NCI-H2029 (cell line): ENCODE measurements at places on chromosomes 12 and 14.

GRCh38 chr14:99125616-99126431 lies 146.2 kb downstream of the BCL11B start:
- DNase-seq: no peak

- no peak for DNase-seq
Measured at GRCh38 chr12:7264538-7264937, 39.3 kb upstream of the ACSM4 start.

DNA sequence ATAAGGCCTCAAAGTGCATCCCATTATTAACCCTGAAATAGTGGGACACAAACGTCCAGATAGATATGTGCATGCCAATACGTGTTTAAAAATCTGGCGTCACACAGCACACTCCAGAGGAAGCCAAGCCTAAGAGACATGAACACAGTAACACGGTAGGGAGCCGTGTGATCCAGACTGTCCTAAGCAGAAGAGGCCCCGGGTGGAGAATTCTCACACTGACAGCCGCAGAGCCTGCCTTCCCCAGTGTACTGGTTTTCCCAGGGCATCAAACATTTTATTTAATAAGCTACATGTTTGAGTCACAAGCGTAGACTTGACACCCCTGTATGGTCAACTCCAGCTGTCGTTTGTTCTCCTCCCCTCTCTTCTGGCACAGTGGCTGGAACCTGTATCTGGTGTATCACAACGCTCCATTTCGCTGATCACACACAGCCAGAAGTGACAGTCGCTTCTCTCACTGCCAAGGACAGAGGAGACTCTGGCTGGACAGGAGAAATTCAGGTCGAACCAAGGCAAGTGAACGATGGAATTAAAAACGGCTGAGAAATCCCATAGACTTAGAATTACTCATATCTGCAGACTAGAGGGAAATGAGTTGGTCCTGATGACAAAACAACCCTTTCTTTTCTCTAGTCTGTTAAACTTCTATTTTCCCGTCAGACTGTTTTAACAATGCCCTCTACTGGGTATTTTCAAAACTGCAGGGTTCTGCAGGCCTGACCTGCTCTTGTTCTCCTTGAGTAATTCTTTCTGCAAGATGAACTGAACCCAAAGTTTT lies 359.9 kb downstream of the RGS6 start:
- no peak for DNase-seq

GRCh38 chr12:77788231-77789168 lies 42.2 kb upstream of the NAV3 start:
- no peak for DNase-seq

DNA sequence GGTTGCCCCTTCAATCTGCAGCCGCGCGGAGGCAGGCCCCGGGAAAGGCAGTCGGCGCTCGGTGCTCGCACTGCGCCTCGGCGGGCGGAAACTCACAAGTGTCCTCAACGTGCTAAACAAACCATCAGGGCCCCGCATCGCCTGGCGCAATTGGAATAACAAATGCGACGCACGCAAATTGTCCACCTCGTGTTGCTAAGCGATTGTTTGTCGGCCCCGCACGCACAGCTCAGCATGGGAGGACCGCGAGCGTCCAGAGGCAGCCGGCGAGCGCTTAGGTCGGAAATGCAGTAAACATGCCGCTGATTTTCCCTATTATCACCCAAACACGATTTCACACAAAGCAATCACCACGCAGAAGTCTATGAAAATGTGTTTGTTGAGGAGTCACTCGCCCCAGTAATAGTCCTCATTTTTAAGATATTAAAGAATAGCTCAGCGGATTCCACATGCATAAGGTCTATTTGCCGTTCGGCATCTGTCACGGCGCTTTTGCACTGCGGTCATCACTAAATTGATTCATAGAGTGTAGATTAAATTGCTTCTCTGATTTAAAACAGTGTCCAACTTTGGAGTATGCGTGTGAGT lies 3.2 kb upstream of the GSC start:
- no peak for DNase-seq

DNA sequence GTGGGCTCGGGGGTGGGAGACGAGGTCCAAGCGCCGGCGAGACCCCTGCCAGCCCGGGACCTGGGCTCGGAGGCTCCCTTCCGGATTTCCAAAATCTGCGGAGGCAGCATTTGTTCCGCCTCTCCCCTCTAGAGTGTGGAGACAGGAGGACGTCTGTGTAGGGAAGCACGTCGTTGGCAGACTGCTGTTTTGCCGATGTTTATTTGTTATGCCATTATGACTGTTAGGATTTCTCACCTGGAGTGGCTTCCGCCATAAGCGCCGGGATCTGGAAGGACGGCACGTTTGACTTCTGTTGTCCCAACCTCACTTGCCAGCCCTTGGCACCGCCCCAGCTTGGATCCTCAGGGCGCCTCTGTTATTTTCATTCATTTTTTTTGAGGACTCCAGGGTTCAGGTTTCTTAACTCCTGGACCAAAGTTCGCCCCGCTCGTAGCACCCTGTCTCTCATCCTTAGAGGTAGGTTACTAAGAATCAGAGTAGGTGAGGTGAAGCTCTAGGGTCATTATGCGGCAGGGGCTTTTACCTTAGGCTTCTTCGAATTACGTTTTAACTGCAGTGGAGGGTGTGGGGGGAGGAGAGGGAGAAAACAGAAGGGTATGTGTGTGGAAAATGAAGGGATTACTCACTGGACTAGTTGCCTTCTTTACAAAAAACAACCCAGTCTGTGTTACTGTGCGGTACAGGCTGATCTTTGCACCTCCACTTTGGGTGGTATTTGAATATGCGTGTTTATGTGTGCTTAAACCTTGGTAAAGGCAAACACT lies 547 bp upstream of the PYGL start:
- DNase-seq: peak; percentile 74

DNA sequence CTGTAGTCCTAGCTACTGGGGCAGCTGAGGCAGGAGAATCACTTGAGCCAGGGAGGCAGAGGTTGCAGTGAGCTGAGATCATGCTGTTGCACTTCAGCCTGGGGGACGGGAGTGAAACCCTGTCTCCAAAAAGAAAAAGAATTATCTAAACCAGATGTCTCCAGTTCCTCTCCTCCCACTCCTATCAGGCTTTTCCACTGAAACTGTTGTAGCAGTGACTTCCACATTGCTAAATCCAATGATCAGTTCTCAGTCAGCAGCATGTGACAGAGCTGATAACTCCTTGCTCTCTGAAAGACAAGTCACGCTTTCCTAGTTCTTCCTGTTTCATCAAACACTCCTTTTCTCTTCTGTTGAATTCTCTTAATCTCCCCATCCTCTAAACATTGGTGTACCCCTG lies 8.6 kb downstream of the SLC38A6 start:
- DNase-seq: no peak

DNA sequence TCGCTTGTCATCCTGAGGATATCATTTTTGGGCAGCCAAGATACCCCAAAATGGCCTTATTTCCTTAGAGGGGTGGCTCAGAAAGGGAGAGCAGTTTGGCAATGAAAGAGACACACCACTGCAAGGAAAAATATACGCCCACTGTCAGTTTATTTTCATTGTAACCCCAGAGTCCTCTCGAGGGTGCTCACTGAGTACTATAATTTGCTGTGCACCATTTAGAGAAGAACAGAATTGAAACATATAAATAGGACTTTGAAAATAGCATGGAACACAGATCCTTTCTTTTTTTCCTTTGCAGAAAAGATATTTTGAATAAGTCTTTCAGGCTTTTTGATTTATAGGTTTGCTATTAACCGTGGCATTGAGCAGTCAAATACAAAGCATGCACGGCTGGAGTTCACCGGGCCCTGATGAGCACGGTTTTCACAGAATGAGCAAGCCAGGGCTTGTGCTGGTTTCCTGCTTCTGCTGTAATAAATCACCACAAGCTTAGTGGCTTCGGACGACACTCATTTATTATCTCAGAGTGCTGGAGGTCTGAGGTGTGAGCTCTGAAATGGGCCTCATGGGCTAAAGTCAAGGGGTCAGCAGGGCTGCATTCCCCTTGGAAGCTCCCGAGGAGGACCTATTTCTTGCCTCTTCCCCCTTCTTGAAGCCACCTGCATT lies 152.3 kb downstream of the ZNF664 start:
- DNase-seq: no peak

- peak; percentile 35 for DNase-seq
Measured at GRCh38 chr14:24243336-24243836, 963 bp upstream of the TINF2 start.

- no peak for DNase-seq
Measured at GRCh38 chr12:123251403-123252076, 18.3 kb downstream of the MTRFR start.

DNA sequence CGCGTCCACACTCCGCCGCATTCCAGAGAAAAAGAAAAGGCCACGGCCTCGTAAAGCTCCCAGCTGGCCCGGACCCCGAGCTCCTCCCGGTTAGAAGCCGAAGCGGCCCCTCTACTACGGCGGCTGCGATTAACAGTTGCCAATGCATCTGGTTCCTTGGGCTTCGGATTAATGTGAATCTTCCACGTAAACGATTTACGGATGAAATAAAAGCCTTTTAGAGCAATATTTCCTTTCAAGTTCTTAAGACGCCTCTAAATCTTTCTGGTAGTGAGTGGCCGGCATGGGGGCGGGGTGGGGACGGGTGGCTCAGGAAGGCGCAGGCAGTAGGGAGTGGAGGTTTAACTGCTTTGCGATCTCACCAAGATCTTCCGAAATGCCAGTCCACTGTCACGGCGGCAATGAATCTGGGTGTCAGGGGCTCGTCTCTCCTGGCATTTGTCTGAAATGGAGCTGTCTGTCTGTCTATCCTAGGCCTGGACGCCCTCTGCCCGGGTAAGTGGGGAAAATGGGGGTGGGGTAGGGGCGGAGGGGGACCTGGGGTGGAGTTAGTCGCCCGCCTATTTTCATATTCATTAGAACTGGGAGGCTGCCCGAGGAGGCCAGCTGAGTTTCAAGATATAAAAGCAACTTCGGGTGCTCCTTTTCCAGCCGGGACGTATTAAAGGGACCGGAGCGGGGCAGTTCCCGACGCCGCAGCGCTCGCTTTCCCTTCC lies 413 bp upstream of the ALX1 start:
- no peak for DNase-seq

GRCh38 chr14:28886940-28887339 lies 120.4 kb downstream of the FOXG1 start:
- DNase-seq: no peak

DNA sequence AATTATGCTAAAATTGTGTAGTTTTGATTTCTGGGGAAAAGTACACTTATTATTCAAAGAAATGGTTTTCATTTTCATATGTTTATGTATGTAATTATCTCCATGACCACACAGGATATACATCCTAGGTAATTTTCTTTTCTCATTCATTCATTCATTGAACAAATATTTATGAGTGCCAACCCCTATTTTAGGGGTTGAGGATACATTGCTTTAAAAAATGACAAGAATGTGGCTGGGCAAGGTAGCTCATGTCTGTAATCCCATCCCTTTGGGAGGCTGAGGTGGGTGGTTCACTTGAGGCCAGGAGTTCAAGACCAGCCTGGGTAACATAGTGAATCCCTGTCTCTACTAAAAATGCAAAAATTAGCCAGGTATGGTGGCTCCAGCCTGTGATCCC lies 40.9 kb downstream of the SGPP1 start:
- DNase-seq: no peak

GRCh38 chr14:68713782-68714181 lies 79.1 kb downstream of the ZFP36L1 start:
- no peak for DNase-seq

- peak; percentile 70 for DNase-seq
Measured at GRCh38 chr14:75831455-75831854, 150.3 kb downstream of the TGFB3 start.
